Muscle of leg (tissue), 16 donors: ENCODE measurements at places on chromosomes 2 and 18.

- DNase-seq: no peak
These were observed 350.7 kb upstream of the SYT4 start for GRCh38 chr18:43627848-43628530.

DNA sequence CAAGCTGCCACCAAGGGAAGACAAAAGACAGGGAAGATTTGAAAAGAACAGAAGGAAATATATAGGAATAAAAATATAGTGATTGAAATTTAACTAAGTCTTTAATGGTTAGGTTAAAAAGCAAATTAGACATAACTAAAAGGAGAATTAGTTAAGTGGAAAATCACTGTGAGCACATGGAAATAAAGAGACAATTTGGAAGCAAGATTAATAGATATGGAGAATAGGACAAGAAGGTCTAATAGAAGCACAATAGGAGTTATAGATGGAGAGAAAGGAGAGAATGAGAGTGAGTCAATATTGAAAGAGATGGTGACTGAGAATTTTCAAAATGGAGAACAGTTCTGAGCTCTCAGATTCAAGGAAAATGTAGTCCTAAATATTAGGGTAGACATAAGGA lies 176.9 kb downstream of the ASB1 start:
- DNase-seq: no peak

GRCh38 chr2:181677912-181678586 lies 2.3 kb downstream of the NEUROD1 start:
- peak; percentile 89 for DNase-seq

DNA sequence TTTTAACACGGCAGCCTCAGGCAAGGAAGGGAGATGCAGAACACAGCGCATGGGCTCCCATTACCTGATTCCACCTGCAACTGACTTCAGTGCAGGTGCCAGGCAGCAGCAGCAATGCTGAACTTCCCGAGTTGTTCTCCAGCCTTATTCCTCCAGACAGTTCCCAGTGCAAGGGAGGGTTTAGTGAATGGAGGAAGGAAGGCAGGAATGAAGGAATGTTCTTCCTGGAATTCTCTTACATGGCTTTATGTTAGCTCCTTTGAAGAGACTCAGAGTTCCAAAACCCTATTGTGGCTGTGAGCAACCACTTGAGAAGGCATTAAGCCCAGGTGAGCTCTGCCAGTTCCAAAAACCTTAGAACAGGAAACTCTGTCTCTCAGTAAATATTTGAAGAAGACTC lies 45.5 kb downstream of the SERPINB7 start:
- DNase-seq: no peak

- peak; percentile 77 for DNase-seq
These were observed 434.5 kb upstream of the KLHL29 start for GRCh38 chr2:22950431-22950830.

- no peak for DNase-seq
These were observed 234.1 kb upstream of the ID2 start for GRCh38 chr2:8447610-8448221.

DNA sequence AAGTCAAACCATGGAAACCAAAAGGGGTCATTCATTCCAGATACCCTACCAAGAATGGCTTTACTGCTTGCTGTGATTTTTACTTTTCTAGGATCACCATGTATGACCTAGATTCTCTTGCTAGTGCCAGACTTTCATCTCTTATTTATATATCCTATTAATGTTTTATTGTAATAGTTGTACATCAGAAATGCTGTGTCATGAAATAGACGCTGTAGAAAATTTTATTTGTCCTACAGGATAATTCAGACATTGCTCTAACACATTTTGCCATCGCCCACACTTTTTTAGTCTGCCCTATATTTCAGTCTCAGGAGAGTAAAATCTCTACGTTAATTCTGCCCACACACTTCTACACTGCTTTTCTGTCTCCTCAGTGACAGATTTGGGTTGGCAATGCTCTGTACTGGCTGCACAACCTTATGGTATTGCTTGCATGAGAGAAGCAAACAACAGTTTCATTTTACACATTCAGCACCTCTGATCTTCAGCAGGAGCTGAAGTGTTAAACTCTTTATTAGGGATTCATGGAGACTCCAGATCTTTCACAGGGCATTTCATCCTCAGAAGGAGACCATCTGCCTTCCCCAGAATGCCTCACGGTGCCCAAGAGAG lies 871.8 kb upstream of the CHAC2 start:
- no peak for DNase-seq

- DNase-seq: peak; percentile 51
These were observed 178.0 kb downstream of the ASXL3 start for GRCh38 chr18:33755931-33756560.

GRCh38 chr18:43141208-43141607 lies 25.7 kb upstream of the RIT2 start:
- no peak for DNase-seq

GRCh38 chr2:129935118-129935517 lies 44.3 kb upstream of the RAB6C start:
- no peak for DNase-seq

DNA sequence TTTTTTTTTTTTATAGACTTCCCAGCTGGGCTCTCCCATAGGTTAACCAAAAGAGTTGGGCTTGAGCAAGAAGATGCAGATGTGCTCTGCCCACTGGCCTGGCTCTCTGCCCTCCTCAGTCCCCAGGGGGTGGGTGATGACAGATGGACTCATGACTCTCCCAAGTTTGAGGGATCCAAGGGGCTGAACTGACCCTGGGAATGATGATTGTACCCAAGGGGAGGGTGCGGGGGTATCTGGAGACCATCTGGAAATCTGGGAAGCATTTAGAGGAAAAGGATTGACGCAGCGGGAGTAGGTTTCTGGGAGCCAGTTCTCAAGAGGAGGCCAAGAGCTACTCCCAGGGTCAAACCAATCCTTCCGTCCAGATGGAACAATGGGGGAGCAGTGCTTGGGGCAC lies 330.8 kb downstream of the CYP26B1 start:
- no peak for DNase-seq

DNA sequence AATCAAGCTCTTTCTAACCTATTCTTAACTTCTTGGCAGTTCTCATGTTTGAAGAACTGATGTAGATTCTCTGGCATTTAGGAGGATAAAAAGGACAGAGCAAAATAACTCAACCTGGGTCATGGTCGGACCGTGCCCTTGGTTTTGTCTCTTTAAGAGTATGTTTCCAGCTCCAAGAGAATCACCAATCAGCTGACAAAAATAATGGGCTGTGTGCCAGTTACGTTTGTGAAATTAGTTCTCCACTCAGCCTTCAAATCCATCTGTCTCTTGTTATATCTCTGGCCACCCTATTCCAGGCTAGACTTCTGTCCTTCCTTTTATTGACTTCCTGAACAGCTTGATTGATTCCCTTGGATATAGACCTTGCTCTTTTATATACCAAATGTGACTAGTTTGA lies 225.7 kb downstream of the EPHA4 start:
- DNase-seq: no peak

DNA sequence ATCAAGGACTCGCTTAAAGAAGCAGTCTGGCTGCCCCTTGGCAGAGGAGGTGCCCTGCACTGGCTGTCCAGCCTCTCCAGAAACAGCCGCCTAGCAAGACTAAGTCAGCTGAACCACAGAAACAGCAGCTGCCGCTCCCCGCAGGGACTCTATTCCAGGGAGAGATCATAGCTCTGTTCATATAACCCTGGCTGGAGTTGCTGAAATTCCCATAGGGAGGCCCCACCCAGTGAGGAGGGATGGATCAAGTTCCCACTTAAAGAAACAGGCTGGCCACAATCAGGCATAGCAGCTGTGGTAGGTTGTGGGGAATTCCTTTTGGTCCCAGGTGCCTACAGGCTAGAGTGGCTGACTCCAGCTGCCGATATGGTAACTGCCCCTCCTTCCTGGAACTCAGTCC lies 74.2 kb upstream of the MC4R start:
- DNase-seq: peak; percentile 82

DNA sequence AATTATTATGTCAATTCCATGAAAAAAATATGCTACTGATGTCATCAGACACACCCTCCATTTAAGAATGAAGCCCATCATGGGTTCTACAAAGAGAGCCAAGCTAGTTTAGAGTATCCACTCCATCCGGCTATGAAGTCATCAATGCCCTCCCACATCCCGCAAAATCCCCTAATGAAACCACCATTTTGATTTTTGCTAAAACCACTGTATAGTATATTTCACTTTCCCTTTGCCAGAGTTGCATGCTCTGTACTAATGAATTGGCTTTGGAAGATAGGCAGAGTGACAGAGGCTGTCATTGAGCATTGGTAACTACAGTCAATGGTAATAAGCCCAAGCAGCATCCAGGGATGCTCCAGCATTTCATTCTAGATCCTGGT lies 118.6 kb downstream of the ANKRD44 start:
- no peak for DNase-seq

- DNase-seq: peak; percentile 48
These were observed 82.1 kb downstream of the BIN1 start for GRCh38 chr2:127024769-127025358.

DNA sequence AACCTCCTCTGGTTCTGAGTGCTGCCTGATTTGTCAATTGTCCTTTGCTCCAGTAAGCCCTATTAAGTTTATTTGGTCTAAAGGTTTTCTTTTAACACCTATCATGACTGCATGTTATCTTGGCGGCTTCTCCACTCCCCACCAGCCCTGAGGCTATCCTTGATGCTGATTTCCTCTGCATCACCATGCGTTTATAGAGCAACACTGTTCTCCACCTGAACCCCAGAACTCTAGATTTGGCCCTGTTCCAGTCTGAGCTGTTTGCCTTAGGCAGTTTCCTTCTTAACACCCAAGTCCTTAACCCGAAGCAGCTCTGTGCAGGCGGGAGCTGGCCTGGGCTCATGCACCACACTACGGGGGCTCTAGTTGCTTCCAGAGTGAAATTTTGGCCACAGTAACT lies 98.2 kb upstream of the NPAS2 start:
- no peak for DNase-seq

GRCh38 chr2:120288016-120288373 lies 35.3 kb downstream of the RALB start:
- DNase-seq: no peak

- no peak for DNase-seq
These were observed 1579.3 kb downstream of the SUCLG1 start for GRCh38 chr2:82879803-82880202.

GRCh38 chr2:196274387-196274809 lies 103.0 kb upstream of the STK17B start:
- peak; percentile 71 for DNase-seq

GRCh38 chr2:35114765-35115164 lies 1240.8 kb upstream of the CRIM1 start:
- no peak for DNase-seq

GRCh38 chr2:134080386-134081089 lies 173.3 kb upstream of the MGAT5 start:
- peak; percentile 91 for DNase-seq

GRCh38 chr18:9907867-9908266 lies 5.9 kb upstream of the VAPA start:
- no peak for DNase-seq

GRCh38 chr2:144975881-144976280 lies 456.0 kb upstream of the ZEB2 start:
- no peak for DNase-seq

DNA sequence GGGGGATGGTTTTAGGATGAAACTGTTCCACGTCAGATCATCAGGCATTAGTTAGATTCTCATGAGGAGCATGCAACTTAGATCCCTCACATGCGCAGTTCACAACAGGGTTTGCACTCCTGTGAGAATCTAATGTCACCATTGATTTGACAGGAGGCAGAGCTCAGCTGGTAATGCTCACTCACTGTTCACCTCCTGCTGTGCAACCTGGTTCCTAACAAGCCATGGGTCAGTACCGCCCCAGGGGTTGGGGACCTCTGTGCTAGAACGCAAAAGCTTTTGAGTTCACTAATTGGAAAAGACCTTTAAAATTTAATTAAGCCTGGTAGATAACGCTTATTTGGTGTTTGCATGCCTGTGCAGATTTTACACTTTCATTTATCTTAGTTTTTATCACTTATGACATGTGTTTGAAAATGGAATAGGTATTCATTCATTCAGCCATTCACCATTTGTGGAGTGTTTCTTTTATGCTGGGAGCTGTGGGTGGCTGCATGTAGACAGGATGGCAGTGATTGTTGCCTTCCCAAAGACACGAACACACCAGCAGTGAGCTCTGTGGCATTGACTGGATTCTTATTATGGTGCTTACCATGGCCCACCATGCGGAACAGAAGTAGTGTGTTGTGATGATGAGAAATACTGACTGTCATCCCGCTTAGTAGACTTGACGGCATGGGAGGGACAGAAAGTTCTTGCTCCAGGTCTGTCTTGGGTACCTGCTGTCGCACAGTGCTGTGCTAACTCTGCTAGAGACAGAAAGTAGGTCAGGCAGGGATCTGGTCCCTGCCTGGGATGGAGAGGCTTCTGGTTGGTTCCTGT lies 6.4 kb downstream of the RAB31 start:
- no peak for DNase-seq

- no peak for DNase-seq
These were observed 102.2 kb upstream of the ASB18 start for GRCh38 chr2:236366397-236366796.

GRCh38 chr2:2795438-2796091 lies 464.5 kb upstream of the MYT1L start:
- no peak for DNase-seq

DNA sequence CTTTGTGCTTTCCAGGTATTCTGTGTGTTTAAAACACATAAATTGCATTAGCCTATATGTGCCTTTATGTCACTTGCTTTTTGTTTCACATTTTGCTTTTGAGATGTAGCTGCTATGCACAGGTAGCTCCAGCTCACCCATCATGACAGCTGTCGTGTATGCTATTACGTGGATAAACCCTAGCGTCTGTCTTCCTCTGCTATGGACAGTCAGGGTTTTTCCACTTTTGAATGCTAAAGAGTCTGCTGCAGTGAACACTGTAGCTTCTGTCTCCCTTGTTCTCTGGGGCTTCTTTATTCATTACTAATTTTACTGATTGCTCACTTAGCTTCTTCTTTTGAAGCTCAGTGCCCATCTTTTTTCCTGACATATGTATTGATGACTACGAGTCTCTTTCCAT lies 24.7 kb upstream of the MBP start:
- DNase-seq: no peak

GRCh38 chr2:201116115-201116958 lies at the start of gene CFLAR:
TSS of gene CFLAR (plus strand) at chr2:201116164. CDS start at chr2:201129866, 13,702 bp downstream.
- DNase-seq: peak; percentile 92

DNA sequence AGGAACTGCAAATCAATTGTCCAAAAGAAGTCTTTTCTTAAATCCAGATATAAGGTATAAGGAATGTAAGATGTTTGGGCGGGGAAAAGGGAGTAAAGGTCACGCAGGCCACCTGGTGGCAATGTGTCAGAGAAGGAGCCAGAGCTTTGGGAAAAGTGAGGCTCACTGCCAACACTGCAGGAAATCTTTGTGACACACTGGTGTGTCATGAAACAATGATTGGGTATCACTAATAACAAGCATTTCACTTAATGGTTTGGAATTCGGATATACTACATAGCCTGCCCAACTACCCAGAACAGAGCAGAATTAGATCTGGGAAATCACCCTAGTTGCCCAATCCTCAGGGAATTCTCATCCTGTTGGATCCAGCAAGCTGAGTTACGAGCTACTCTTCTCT lies 61.0 kb downstream of the RBMS1 start:
- DNase-seq: no peak
